ENCODE measurements at places on chromosomes 12 and 14.

- no peak for DNase-seq
These were observed 3.3 kb downstream of the COL2A1 start for GRCh38 chr12:48000878-48001504.

DNA sequence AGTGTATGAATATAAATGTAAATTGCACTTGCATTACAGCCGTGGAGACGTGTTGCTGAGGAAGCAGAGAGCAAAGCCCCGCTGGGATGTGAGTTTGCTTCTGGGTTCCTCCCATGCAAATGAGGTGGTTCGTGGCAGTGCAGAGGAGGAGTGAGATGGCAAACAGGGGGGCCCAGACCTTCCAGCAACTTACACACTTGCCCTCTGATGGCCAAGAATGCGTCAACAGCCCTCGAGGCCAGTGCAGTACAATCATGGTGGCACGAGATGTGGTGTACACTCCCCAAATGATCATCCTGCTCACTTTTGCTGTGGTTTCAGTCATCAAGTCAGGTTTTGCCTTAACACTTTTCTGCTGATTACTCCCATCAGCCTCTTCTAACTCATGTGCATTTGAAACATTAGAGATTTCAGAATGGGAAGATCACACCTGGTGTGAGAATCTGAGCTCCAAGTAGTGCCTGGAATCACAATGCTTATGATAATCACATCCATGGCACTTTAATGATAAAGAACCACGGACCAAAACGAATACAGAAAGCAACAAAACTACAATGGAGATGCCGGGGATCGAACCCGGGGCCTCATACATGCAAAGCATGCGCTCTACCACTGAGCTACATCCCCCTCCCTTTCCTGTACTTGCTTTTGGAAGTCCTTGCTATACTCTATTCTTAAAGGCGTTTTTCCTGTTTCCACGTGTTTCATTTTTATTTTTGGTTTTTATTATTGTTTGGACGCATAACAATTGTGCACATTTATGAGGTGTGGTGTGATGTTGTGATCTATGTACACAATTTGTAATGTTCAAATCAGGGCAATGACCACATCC lies 7.0 kb upstream of the UBC start:
- DNase-seq: peak; percentile 57

GRCh38 chr14:74846168-74846567 lies 29.8 kb downstream of the PROX2 start:
- no peak for DNase-seq

DNA sequence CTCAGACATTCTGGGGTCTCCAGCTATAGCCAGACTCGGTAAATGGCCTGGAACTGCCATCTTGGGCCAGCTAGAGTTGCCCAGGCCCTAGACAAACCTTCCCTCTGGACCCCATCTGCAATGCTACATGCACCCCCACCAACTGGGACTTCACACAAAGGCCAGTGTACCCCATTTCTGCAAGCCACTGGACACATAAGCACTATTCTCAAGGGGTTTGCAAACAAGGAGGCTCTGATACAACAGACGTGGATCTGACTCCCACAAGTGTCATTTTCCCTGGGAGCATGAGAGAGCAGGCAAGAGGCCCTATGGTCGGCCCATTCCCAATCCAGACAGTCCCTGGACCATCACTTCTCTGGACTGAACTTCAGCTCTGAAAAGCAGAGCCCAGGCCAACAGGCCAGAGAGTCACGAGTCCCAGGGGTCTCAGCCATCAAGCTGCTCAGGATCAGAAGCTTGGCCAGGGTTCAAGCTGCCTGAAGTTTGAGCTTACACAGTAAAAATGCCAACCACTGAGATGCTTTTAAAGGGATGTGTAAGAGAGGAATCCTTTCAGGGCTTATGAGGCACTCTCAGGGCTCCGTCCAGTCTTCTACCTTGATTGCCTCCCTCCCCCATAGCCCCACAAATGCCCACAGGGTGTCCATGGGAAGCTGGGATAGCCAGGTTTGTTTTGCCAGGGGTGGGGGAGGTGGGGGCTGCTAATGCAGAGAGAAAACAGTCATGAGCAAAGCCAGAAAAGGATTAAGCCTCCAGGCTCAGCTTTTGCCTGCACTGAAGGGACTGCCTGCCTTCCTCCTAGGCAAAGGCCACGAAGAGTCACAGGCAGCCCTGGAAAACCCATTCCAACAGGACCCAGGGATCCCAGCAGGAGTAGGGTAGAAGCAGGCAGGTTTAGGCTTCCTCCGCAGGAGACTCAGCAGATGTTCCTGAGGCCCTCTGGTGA lies 31.7 kb upstream of the PNMA1 start:
- DNase-seq: no peak

DNA sequence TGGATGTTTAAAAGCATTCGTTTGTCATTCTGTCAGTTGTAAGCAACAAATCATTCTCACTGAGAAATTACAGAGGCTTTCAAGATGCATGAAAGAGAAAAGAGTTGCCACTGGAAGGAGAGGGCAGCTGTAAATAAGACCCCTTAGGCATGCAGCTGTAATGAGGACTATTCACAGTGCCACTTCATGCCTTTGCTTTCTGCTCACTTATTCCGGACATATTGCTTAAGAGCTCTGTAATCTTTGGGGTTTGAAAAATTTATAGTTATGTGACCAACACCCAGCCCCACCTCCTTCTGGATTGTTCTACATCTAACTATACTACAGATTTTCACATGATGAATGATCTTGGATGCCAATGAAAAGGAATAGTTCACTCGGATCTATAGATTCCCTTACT lies 194.8 kb upstream of the DCN start:
- no peak for DNase-seq

DNA sequence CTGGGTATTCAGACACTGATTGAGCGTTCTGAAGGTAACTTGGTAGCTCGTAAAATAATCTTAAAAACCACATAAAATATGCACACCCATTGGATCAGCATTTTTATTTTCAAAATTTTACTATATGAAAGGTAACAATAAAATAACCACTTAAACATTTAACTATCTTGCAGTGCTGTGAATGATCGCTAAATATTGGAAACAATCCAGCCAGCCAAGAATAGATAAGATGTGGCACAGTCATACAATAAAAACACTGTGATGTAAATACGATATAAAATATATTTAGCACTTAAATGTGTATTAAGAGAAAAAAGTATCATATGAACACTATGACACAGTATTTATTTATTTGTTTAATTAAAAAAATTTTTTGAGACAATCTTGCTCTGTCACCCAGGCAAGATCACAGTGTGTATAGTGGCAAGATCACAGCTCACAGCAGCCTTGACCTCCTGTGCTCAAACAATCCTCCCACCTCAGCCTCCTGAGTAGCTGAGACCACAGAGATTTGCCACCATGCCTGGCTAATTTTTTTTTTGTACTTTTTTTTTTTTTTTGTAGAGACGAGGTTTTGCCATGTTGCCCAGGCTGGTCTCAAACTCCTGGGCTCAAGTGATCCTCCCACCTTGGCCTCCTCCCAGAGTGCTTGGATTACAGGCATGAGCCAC lies 39.4 kb downstream of the SDR9C7 start:
- DNase-seq: no peak

DNA sequence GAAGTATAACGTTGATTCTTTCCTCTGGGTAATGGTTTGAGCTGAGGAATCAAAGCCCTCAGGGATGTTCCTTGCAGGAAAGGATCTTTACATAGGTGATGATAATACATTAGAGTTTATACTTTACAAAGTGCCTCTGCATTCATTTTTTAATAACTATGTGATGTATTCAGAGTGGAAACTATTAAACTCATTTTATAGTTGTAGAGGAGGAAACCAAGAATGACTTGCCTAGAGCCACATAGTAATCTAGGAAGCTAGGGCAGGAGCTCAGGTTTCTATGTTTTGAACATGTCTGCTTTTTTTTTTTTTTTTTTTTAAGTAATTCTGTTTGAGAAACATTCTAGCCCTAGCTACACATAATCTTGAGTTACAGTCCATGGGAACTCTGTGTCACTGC lies 117.3 kb downstream of the TXNDC16 start:
- no peak for DNase-seq

DNA sequence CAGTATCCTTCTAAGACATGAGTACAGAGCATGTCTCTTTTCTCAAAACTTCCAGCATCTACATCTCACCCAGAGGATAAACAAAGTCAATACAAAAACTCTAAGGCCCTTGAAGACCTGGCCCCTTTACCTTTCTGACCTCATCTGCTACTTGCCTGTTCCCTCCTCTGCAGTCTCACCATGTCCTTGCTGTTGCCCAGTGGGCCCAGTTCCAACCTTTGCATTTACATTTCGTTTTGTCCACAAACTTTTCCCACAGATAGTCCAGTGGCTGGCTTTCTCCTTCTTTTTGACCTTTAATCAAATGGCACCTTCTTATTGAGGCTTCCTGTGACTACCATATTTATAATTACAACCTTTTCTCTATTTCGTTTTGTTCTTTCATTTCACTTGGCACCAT lies 1.6 kb downstream of the IRAK4 start:
- DNase-seq: no peak

DNA sequence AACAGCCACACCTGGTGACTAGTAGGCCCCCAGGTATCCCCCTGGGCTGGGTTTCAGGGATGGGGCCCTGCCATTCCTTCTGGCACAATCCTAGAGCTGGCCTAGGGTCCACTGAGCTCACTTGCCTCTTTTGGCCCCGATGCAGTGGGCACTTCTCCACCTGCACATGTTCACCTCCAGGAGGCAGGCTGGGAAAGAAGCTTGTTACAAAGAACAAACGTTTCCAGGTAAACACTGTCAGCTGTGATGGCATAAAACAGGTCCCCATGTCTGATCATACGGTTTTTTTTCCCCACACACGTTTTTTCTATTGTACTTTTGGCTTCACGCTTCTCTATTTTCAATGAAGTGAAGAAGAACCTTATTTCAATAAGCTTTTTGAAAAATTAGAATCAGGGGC lies 15.8 kb upstream of the HVCN1 start:
- DNase-seq: no peak

DNA sequence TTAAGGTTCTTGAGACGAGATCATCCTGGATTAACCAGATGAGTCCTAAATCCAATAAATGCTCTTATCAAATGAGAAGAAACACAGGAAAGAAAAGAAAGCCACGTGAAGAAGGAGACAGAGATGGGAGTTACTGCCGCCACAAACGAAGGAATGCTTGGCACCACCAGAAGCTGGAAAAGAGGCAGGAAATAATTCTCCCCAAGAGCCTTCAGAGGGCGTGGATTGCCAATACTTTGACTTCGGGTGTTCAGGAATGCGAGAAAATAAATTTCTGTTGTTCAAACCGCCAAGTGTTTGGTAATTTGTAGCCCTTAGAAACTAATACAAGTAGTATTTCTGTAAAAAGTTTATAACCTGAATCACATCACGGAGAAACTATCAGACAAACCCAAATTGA lies 31.3 kb downstream of the ABCD2 start:
- DNase-seq: no peak

DNA sequence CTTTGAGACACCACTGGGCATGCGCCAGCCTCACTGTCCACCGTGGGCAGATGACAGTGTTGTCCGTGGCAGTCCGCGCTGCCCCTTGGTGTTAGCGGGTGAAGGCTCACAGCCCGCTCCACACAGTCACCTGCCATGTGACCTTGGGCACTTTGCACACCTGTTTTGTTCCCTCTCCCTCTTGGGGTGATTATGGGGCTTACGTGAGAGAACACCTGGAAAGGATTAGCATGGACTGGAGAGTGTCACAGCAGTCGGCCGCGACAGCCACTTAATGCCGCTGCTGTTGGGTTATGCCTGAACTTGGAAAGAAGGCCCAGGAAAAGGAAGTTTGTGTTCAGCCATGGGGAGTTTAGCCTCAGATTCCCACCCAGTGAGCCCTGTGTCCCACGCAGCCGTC lies 94.2 kb downstream of the DDX51 start:
- no peak for DNase-seq

- DNase-seq: no peak
These were observed 37.9 kb upstream of the TBX5 start for GRCh38 chr12:114443607-114444421.

DNA sequence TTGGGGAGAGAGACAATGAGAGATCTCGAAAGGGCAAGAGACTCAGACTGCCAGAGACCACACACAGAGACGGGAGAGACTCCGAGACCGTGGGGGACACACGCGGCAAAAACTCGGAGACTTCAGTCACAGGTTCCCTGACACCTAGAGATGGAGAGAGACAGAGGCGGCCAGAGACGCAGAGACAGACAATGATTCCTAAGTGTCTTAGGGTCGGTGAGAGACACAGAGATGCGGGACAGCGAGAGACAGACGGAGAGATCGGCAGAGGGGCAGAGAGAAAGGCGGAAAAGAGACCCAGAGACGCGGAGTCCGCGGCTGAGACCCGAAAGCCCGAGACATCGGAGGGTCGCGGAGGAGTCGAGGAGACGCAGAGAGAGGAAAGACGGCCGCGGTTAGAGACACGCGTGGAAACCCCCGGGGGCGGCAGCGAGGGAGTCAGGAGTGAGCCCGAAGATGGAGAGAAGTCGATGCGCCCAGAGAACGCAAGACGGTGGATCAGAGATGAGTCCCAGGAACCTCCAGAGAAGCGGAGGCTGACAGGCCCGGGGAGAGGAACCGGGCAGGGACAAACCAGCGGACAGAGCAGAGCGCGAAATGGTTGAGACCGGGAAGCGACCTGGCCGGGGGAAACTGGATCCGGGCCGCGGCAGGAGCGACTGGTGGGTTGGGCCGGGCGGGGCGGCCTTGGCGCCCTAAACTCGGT lies 7.8 kb downstream of the LHX5 start:
- DNase-seq: no peak

DNA sequence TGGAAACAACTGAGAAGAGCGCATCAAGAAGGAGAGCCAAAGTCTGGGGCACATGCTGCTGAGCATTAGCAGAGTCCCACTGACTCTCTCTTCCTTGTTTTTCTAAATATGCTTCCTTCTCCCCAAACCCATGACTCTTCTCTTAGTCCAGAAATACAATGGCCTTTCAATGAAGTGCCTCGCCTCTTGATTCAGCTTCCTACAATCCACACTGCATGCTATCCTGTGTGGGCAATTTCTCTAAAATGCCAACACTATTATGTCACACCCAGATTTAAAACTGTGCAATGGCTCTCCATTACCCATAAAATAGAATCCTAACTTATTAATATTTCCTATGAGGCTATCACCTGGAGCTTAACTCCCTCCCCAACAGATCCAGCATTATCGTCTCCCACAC lies 198.6 kb downstream of the RPAP3 start:
- no peak for DNase-seq

- no peak for DNase-seq
These were observed 98.6 kb downstream of the GPATCH2L start for GRCh38 chr14:76250302-76250701.

- no peak for DNase-seq
These were observed 26.4 kb upstream of the FAM222A start for GRCh38 chr12:109687250-109687649.
